Kidney glomerular epithelial cell (primary cell): ENCODE measurements at places on chromosomes 6 and 20.
A peak's percentile ranks its signal among the peaks of the same experiment; 100 is the strongest.

DNA sequence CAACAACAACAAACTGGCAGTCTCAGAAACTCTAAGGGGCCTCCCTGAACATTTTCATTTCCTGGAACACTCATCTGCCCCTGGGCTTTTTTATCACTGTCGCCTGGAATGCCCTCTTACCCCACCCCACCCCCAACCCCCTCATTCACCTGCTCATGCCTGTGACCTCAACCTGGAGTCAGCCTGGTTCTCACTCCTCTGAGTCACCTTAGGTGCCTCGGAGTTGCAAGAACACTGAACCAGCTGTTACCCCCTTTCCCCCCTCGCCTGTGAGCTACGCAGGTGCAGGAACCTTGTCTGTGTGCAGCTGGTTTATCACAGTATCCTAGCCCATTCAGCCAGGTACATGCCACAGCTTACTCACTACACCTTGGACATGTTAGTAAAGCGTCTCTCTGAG, 12.8 kb upstream of the SNAI1 start:
- DNase-seq: no peak

GRCh38 chr6:108993876-108994275, 100.8 kb downstream of the SESN1 start:
- DNase-seq: no peak

DNA sequence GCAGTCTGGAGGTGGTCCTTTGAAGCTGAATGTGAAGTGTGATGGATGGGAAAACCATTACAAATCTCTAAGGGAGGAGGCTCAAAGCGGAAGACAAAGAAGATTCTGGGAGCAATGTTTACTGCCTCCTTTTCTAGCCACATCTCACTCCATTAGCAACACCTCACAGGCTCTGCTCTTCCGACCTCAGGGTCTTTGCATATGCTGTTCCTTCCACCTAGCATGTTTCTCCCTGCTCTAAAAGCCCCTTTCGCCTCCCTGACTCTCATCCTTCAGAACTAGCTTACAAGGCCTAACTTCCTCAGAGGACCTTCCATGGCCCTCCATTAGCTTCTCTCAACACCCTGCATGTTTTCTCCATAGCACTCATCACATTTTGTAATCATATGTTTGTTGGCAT, 4.6 kb upstream of the TCP11 start:
- no peak for DNase-seq

DNA sequence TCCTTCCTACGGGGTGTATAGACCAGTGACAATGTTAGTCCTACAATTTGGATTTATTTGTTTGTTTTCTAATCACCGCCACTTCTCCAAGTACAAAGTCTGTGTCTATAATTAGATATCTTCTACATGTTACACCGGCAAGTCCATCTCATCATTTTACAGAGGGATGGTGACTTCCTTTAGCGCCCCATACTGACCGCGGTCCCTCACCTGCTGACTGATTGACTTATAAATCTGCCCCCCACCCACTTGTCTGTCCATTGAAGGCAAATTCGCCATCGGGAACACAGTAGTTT, 8.9 kb upstream of the NR2E1 start:
- DNase-seq: no peak

DNA sequence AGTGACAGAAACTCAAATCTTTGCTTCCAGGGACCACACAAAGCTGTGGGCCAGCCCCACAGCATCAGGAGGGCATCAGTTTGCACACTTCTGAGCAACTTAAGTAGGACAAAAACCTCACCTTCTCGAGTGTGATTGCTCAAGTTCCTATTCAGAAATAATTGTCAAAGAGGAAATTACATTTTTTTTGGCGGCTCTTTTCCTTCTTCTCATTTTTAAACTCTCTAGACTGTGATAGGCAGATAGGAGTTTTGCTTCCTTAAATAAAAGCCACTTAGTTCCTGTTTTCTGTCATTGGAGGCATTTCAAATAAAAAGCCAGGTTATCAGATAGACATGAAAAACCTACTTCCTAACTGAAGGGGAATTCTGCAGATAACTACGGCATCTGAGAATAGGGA, 11.2 kb upstream of the TAGAP start:
- DNase-seq: no peak

GRCh38 chr6:16286151-16286522, 47.8 kb downstream of the GMPR start:
- peak; percentile 32 for DNase-seq

DNA sequence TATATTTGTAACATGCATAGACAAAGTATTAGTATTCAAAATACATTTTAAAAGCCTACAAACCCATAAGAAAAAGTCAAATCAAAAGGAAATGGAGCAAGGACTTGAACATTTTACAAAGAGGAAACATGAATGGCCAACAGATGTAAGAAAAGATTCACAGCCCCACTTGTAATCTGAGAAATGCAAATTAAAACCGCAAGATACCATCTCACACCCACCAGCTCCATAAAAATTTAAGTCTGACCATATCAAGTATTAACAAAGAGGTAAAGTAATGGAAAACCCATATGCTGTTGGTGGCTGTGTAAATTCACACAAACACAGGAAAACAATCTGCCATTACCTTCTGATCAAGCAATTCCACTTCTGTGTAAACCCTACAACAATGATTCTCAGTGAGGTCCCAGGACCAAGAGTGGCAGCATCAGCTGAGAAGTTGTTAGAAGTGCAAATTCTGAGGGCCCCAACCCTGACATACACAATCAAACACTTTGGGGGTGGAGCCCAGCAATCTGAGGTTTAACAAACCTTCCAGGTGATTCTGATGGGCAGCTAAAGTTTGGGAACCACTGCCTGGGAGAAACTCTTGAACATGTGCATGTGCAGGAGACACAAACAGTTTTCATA, 30.9 kb downstream of the BCL2L1 start:
- no peak for DNase-seq

DNA sequence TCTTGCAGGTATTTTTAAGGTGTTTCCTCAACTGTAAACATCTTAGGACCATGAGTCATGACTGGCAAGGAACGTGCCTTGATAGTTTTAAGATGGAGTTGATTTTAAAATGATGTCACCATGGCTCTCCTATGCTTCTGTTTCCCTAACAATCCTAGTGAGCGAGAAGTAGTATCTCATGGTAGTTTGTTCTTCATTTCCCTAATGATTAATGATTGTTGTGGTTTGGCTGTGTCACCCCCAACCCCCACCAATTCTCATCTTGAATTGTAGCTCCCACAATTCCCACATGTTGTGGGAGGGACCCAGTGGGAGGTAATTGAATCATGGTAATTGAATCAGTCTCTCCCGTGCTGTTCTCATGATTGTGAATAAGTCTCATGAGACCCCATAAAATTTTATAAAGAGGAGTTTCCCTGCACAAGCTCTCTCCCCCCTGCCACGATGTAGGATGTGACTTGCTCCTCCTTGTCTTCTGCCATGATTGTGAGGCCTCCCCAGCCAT, 16.8 kb upstream of the BNIP5 start:
- DNase-seq: peak; percentile 91

- DNase-seq: no peak
These were observed 10.7 kb downstream of the PPIL1 start for GRCh38 chr6:36863670-36864540.

DNA sequence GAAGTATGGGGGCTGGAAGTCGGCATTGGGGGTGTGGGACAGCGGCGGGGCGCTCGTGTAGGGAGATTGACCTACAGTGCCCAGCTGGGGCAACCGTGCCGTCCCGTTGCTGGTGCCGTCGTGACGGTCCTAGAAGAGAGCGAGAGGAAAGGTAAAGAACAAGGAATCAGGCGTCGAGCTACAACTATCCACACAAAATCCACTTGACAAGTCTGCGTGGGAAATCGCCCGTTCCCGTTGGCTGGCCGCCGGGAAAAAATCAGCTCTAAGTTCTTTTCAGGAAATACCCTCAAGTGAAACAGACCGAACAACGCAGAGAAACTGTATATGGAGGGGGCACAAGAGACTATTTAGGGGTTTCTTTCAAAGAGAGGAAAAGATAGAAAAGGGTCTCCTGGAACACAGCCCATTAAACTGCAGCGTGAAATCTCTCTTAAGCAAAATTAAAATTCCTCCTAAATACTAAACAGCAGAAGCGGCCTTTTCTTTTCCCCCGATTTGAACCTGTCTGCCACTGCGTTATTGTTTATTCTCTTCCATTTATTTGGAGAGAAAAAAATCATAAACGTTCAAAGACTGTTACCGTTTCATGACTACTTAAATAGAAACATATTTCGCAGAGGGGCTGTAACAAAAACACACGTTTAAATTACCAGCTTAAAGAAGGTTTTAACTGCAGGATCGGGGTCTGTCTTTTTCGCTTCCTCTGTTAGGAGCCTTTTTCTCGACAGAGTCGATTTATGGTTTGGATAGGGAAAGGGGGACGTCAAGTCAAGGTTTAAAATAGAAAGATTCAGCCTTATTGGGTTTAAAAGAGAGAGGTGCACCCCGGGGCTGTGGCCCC, 4.4 kb downstream of the TFAP2A start:
- DNase-seq: no peak

DNA sequence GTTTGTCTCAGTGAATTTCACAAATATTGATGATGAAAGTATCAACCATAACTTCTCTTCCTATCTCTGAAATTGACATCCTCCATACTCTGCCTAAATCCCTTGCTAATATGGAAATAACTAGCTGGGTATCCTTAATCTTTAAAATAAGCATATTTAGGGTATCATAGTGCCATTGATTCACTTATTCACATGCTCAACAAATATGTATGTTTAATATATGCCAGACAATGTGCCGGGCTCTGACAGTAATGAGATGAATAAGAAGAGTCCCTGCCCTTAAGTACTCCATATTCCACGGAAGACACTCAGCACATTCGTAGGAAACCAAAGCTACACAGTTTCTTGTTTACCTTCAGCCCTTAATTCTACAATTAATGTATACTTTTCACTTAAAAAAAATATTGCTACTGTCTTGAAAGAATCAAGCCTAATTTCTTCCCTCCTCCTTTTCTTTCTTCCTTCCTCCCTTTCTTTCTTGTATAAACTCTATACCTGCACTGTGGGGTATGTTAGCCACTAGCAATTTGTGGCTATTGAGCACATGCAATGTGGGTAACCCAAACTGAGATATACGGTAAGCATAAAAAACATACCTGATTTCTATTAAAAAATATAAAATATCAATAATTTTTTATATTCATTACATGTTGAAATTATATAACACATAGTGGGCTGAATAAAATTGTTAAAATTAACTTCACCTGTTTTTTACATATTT, 42.8 kb upstream of the STXBP5 start:
- no peak for DNase-seq

DNA sequence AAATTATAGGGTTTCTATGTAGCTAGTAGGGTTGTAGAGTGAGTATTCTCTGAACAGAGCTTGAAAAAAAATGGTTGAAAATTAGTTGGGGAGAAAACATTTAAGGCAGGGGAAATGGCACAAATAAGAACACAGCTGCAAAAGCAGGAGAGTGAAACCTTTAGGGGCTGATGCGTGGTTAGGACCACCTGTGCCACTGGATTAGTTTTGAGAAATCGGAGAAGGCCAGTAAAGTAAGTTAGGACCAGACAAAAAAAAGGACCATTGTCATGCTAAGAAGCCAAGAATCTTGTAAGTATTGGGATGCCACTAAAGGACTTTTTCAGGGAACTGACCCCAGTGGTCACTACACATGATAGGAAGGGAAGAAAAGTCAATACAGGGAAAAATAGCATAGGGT, 9.4 kb downstream of the PLAGL1 start:
- no peak for DNase-seq

- no peak for DNase-seq
These were observed 2.1 kb downstream of the PTPN1 start for GRCh38 chr20:50512323-50512722.

- DNase-seq: no peak
These were observed 297.4 kb downstream of the QKI start for GRCh38 chr6:163711615-163712565.

DNA sequence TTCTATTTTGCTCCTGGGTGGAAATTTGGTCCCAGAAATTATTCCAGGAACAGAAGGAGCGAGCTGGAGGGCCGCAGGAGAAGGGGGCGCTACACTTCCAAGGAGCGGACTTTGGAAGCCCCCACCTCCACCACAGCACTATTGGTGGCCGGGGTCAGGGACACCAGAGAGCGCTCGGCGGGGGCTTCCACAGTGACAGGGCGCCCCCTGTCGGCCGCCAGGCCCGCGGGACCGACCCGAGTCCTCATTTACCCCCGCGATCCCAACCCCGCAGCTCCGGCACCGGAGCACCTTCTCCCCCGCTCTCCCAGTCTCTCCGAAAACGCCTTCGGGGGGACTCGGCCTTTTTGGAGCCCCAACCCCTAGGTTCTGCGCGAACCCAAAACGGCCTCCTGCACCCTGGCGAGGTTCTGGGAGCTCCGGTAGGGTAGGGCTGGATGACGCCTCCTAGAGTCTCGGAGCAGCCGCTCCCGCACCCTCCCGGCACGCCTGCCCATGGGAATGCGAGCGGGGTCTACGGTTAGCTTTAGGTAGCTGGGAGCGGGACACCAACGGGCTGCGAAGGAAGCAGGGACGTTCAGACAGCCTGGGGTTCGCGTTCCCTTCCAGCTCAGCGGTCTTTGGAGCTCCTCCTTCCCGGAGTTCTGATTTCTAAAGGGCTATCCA, 2.4 kb upstream of the FOXA2 start:
- no peak for DNase-seq

DNA sequence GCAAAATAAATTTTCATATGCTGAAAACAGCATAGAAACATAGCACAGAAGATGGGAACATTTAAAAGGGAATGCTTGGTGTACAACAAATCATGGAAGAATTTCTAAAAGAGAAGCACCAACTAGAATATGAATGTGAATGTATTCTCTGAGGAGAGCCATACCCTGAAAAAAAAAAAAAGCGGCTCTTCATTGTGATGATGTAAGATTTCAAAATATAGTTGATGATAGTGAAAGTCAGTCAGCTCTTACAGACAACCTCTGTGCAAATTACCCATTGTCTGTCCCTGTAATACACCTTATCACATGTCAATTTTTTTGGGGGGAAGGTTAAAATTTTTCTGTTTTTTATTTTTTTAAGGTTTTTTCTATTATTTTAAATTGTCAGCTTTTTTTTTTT, 58.6 kb upstream of the PTCHD4 start:
- DNase-seq: no peak

GRCh38 chr20:44360221-44360620, 4.7 kb downstream of the HNF4A start:
- no peak for DNase-seq

- DNase-seq: no peak
These were observed 723 bp downstream of the COL11A2 start for GRCh38 chr6:33191383-33192104.

DNA sequence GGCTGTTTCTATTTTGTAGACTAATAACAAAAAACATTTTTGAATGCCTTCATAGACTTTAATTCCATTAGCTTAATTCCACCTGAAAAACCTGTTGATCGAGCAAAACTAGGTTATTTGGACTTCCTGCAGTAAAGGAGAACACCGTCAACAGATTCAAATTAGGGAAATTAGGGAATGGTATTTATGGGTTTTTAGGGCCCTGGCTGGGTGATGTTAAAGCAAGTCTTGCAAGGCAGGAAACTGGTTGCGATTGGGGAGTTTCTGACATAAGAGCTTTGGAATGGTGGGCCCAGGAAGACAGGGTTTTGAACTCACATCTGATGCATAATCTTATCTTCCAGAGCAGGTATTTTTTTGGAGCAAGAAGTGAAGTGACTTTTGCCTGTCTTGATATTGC, 40.1 kb upstream of the TFAP2C start:
- no peak for DNase-seq

GRCh38 chr6:97963193-97963592, 680.2 kb upstream of the MMS22L start:
- no peak for DNase-seq
